ENCODE measurements at places on chromosomes 3 and 15. TPM values are rescaled to one million over a fixed set of nuclear protein-coding genes. Genes with fewer than 3 reads are reported as not detected.

DNA sequence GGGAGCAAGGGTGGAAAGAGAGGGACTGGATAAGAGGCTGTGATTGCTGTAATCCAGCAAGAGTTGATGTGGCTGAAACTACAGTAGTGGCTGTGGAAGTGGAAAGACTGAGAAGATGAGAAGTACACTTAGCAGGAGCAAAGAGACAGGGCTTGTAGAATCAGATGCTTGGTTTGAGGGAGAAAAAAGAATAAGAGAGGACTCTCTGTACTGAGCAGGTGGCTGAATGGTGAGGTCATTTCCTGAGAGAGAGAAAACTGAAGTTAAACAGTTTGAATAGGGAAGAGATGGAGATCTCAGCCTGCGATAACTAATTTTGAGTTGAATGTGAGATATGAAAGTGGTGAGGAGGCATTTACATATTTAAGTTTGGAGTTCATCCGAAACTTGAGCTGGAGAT, 95.8 kb upstream of the SLC25A36 start:
- DNase-seq = no peak
- H3K36me3 ChIP-seq = no peaks in the 10 kb centered on the region
- peak overlapping the region; percentile 2 for H3K27ac ChIP-seq
- H3K4me1 ChIP-seq = peaks cover 34% of the 10 kb centered on the region
- H3K4me3 ChIP-seq = peak overlapping the region; percentile 1

The RETNLB gene
- not detected for total RNA-seq

The HRG gene
- not detected for total RNA-seq

- H3K27me3 ChIP-seq = no peaks in the 10 kb centered on the region
- H3K4me1 ChIP-seq = no peaks in the 10 kb centered on the region
- H3K4me3 ChIP-seq = no peak overlapping the region
- H3K27ac ChIP-seq = no peak overlapping the region
- no peaks in the 10 kb centered on the region for H3K36me3 ChIP-seq
These were observed 44.5 kb downstream of the NEK10 start for GRCh38 chr3:27324686-27325085.

GRCh38 chr15:39301589-39301999, 279.3 kb upstream of the THBS1 start:
- H3K27ac ChIP-seq = no peak overlapping the region
- H3K27me3 ChIP-seq = no peaks in the 10 kb centered on the region
- no peak for DNase-seq
- H3K4me3 ChIP-seq = no peak overlapping the region

The TERC gene
- 2.5 TPM for total RNA-seq

Measured in activated B cell treated with CpG ODN at 0.5 μM for 24 hours (primary cell).